ENCODE measurements at places on chromosomes 5 and 9.
A peak's percentile ranks its signal among the peaks of the same experiment; 100 is the strongest.

DNA sequence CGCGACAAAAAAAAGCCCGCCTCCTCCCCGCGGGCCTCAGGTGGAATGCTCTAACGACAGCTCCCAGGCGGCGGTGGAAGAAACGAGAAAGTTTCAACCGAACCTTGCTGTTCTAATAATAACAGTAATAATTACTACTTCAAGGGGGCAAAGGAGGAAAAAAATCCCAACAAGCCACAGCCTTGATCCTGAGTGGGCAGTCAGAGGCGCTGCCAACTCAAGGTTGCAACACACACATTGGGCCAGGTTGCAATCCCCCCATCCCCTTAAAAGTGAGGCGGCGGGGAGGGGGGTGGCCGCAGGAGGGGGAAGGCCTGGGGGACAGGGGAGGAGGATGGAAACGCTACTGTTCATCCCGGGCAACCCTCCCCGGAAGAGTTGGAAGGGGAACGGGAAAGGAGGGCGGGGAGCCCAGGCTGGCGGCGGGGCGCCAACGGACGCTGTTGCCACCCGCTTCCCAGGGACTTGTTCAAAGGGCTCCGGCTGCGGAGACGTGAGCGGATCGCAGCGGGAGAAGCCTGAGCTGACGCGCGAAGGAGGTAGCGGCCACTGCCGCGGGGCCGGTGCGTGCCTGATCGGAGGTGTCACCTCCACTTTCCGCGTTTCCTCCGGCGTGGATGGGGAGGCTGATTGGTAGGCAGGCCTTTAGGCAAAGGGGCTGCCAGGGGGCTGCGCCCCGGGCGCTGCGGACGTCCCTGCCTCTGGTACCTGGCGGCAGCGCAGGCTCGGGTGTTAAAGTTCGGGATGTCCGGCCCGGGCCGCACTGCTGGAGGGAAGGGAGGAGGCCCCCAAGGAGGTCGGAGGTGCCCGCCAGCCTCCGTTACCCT lies 647 bp downstream of the SMARCA2 start:
- DNase-seq = peak; percentile 67

- no peak for DNase-seq
Measured at GRCh38 chr9:113996531-113997001, 81.5 kb downstream of the AMBP start.

DNA sequence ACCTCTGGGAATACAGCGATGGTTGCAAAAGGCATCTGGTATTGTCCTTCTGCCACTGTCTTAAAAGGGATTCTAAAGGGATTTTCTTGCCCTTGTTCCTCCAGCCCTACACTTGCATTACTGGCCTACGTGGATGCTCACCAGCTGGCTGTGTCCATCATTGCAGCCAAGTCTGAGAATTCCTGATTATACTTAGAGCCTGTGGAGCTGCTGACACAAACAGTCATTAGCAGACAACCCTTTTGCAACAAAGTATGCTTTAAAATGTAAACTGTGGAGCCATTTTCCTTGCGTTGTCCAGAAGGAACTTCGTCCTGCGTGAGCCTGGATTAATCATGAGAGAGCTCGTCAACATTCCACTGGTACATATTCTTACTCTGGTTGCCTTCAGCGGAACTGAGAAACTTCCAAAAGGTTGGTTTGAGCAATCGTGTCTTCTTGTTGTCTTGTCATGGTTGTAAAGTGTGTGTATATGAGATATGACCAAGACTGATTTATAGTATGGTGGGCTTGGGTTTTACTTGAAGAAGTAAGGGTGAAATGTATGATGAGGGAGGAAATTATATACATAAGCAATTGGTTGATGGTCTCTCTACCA lies at the start of gene MUSK:
MUSK (plus strand) TSS at position 222 of the 598 bp plus-strand sequence; CDS start at position 336, 114 bp downstream.
- no peak for DNase-seq

GRCh38 chr9:70011366-70011765 lies 32.3 kb upstream of the MAMDC2 start:
- DNase-seq = no peak

- peak; percentile 54 for DNase-seq
Measured at GRCh38 chr9:88818495-88819201, 172.6 kb upstream of the S1PR3 start.

GRCh38 chr5:78905084-78905938 lies 79.8 kb downstream of the ARSB start:
- DNase-seq = no peak

DNA sequence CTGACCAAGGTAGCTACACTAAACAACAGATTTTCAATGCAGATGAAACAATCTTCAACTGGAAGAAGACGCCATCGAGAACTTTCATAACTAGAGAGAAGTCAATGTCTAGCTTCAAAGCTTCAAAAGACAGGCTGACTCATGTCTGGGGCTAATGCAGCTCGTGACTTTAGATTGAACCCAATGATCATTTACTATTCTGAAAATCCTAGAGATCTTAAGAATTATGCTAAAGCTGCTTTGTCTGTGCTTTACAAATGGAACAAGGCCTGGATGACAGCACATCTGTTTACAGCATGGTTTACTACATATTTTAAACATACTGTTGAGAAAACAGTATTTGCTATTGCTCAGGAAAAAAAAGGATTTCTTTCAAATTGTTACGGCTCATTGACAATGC lies 54.9 kb downstream of the RICTOR start:
- no peak for DNase-seq

DNA sequence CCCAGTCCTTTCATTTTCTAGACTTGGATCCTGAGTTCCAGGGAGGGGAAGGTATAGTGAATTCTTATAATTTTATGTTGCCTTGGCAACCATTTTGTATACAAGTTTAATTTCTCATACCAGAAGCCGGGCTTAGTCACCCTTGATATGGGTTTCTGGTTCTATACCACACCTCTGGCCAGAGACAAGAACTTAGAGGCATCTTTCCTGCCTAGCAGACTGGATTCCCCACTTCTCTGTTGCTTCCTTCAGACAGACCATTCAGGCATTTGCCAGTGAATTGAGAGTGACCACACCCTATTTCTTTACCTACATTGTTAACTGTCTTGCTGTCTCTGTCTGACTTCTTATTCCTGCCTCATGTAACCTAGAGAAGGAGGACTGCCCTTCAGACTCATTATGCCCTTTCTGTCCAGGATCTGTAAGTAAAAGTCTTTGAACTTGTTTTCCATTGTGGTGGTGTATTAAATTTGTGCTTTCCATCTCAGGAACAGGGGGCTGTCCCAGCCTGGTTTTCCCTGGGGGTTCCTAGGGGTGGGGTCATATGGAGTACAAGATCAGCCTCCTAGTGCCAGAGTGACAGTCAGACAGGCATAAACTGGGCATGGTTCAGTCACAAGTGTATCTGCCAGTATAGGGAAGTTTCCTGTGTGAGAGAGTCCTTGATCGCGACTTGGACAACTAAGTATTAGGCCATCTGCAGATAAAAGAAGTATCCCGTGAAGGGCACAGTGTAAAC lies 27.4 kb downstream of the TNFSF8 start:
- DNase-seq = no peak

DNA sequence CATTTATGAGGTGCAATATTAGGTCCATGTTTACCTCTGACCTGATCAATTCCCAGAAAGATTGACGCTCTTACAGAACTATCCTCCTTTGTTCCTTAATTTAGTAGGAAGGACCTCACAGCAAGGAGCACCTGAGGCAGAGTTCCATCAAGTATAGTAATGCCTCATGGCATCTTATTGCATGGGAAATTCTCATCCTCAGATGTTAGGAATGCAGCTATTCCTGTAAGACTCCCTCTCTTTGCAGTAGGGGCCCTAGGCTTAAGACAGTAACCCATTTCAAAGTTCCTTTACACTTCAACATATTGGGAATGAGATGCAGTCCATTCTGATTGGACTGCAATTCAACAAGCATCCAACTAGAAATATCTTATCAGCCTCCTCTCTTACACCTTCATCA lies 69.8 kb downstream of the SLCO4C1 start:
- DNase-seq = no peak

DNA sequence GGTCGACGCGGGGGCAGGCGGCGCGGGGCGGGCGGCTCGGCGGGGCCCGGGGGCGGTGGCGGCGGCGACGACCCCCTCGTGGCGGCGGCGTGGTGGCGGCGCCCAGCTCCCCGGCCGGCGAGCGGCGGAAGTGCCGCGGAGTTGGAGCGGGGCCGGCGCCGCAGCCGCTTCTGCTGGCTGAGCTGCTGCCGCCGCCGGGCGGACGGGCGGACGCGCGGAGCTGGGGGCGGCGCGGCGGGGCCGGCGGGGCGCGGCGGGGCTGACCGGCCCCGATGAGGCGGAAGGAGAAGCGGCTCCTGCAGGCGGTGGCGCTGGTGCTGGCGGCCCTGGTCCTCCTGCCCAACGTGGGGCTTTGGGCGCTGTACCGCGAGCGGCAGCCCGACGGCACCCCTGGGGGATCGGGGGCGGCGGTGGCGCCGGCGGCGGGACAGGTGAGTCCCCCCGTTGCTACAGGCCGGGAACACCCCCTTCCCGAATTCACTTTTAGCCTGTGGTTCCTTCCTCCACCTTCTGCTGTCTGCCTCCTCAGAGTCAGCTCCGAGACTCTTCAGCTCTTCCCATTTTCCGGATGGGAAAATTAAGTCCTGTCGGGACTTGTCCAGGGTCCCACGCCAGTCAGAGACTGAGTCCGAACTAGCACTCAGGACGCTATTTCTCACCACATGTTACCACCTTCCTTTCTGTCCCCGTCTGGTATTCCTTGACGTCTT lies at the start of gene GALNT10:
GALNT10 (plus strand) TSS at position 139 of the 710 bp plus-strand sequence; CDS start at position 273, 134 bp downstream.
- DNase-seq = peak; percentile 76

GRCh38 chr9:89317282-89317681 lies 1.0 kb upstream of the SECISBP2 start:
- no peak for DNase-seq

- DNase-seq = no peak
Measured at GRCh38 chr9:130022566-130023143, 20.3 kb downstream of the FNBP1 start.

GRCh38 chr5:88687373-88687911 lies 195.5 kb downstream of the MEF2C start:
- no peak for DNase-seq

GRCh38 chr9:6667633-6668280 lies 22.2 kb upstream of the GLDC start:
- DNase-seq = no peak

DNA sequence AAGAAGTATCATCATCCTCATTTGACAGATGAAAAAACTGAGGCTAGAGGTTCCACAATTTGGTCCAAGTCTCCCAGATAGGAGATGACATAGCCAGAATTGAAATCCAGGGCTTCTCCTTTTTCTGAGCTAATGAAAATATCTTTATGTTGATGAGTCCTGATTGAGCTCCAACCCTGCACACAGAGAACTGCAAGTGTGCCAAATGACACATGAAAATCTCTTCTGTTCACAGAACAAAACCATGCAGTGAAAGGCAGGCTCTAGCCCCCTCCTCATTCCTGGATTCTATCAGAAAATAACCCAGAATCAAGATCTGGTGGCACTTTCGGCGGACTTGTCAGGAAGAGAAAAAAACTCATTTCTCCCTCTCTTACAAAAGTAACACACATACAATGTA lies 124.0 kb downstream of the GLIS3 start:
- no peak for DNase-seq

- no peak for DNase-seq
Measured at GRCh38 chr5:94746731-94747124, 128.3 kb downstream of the SLF1 start.

DNA sequence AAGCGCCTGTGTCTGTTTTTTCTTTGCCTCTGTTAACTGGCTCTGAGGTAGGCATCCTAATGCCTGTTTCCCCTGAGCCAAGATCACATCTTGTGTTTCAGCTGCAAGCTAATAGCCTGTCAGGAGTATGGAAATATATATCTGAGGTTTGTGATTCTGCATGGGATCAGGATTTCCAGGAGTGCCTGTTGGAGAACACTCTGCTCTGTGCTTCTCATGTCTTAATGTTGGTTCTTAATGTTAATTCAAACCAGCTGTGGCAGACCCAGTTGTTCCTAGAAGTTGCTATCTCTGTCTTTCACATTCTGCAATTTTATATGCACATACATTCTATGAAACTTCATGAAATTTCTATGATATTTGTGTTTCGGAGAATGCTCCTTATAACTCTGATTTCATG lies 72.1 kb downstream of the PGM5 start:
- DNase-seq = no peak

- no peak for DNase-seq
Measured at GRCh38 chr9:85715587-85715986, 26.2 kb downstream of the AGTPBP1 start.

GRCh38 chr9:120608421-120608820 lies 28.5 kb upstream of the CDK5RAP2 start:
- no peak for DNase-seq

- no peak for DNase-seq
Measured at GRCh38 chr9:76395381-76395780, 1.2 kb upstream of the RFK start.

GRCh38 chr5:171420431-171421241 lies 1.2 kb downstream of the FGF18 start:
- DNase-seq = peak; percentile 48

DNA sequence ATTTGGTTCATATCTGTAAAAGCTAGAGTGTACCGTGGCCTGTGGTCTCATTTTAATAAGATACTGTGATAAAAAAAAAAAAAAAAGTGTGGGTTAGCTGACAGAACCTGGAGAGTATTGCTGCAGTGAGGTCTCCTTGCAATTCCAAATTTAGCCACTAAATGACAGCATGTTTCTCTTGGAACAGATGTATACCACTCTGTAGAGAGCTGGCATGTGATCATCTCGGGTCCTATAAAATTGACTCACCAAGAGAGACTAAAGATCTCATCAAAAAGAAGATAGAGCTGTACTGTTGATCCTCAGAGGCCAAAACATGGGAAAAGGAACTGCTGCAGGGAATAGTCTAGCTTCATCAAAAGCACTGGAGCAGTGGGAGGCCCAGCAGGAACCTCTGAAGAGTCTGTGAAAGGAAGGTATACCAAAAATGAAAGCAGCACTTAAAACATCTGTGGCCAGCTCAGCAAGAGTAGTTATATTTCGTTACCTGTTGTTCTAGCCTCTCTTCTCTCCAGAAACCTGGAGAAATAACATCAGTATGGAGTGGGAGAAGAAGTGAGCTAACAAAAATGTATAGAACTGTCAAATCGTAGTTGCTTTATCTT lies 826.8 kb downstream of the EFNA5 start:
- no peak for DNase-seq

- DNase-seq = no peak
Measured at GRCh38 chr5:137665678-137666460, 70.0 kb downstream of the KLHL3 start.

GRCh38 chr5:115661101-115661500 lies 35.3 kb upstream of the TMED7 start:
- DNase-seq = no peak

GRCh38 chr5:68148096-68148495 lies 67.5 kb upstream of the PIK3R1 start:
- DNase-seq = no peak

- DNase-seq = no peak
Measured at GRCh38 chr5:74626386-74627222, 13.9 kb downstream of the ENC1 start.

DNA sequence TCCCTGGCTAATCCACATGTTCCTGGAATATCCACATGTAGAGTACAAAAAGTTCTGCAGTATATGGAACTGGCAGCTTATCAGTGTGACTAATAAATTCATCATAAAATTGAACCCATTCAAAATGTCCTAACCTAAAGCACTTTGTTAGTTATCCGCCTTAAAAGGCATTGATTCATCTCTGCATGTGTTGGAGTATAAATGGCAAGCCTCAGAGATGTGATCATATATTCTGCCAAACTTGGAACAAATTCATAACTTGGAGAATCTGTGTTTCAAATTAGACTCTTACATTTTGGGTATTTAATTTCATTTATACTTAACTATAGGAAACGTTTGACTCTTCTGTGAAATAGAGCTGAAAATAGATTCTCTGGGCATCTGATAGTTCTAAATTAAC lies 25.2 kb upstream of the NREP start:
- no peak for DNase-seq

- no peak for DNase-seq
Measured at GRCh38 chr9:110126986-110127864, 80.7 kb downstream of the C9orf152 start.

GRCh38 chr9:100759215-100759614 lies 181.3 kb downstream of the CAVIN4 start:
- no peak for DNase-seq

Data from glutamatergic neuron (in vitro differentiated cells).